EL (cell line): ENCODE measurements at places on chromosomes 11 and 22.

DNA sequence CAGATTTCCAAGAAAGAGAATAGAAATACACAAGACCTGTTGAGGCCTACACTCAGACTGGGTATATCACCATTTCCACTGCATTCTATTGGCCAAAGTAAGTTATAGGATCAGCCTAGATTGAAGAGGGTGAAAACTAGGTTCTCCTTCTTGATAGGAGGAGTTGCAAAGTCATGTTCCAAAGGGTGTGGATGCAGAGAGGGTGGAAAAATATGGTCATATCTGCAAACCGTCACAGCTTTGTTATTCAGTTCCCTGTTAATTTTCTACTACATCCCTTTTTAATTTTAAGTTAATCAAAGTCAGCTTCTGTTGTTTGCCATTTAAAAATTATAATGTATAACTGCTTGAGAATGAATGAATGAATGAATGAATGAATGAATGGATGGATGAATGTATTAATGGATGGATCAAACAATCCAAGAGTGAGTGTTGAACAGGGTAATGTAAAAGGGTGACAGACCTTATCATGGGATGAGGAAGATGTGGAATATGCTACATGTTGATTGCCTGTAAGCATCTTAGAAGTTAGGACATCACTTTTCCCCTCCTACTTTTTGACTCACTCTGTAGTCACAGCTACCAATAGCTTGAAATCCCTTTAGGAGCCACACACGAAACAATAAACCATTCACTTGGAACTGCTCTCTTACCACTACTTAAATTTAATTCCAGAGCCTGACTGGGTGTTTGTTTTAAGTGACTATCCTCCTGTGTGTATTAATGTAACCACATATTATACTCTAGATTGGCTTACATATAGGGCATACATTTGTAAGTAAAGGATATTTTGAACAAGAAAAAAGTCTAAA lies 121.5 kb downstream of the CCDC34 start:
- DNase-seq = peak; percentile 63

- peak; percentile 49 for DNase-seq
These were observed 1.3 kb upstream of the SCARF2 start for GRCh38 chr22:20438678-20439492.

DNA sequence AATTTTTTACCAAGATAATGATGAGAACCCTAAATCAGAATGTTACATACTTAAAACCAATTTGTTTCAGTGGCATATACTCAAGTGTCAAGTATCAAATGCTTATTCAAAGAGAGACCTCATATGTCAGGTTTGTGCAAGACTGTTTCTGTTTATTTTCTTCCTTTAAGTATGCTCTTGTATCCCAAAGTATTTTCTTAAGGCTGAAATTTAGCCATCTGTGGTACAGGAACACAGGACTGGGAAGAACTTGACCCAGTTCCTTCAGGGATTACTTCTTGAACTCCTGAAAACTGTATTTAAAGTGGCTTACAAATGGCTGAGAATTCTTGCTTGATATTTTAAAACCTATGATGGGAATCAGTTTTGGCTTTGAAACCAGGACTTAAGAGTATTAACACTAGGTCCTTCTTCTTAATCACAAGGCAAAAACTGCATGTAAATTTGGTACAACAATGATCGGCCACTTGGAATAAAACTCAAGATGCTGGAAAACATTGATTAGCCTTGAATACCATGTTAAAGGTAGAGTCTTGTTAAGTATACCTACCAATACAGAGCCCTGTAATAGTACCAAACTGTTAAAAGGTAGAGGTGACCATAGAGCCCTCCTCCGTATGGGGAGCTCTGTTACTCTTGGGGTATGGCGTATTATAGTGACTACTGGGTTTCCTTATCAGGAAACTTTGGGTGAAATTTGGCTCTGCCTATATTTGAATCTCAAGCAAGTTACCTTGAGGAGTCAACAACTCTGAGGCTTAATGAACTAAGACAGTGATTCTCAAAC lies 95.9 kb downstream of the BLID start:
- DNase-seq = no peak

GRCh38 chr11:107928767-107929507 lies 689 bp downstream of the RAB39A start:
- no peak for DNase-seq

DNA sequence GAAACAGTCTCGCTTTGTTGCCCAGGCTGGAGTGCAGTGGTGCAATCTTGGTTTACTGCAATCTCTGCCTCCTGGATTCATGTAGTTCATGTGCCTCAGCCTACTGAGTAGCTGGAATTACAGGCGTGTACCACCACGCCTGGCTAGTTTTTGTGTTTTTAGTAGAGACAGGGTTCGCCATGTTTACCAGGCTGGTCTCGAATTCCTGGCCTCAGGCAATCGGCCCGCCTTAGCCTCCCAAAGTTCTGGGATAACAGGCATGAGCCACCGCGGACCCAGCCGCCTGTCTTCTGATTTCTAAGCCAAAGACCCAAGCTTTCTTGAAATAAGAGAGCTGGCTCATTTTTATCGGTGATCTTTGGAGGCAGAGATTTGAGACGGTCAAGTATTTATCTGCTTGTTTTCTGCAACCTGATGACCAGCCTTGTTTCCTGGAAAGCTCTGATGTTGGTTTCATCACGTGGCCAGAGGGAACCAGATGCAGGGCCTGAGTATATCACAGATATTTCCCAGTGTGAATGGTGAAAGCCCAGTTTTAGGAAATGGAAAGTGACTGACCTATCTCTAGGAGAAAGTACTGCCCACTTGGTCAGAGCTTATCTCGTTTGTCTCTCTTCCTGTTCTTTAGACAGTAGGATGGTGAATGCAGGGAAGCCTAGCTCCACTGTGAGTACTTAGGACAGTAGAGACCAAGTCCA lies 5.7 kb upstream of the SIDT2 start:
- DNase-seq = no peak

DNA sequence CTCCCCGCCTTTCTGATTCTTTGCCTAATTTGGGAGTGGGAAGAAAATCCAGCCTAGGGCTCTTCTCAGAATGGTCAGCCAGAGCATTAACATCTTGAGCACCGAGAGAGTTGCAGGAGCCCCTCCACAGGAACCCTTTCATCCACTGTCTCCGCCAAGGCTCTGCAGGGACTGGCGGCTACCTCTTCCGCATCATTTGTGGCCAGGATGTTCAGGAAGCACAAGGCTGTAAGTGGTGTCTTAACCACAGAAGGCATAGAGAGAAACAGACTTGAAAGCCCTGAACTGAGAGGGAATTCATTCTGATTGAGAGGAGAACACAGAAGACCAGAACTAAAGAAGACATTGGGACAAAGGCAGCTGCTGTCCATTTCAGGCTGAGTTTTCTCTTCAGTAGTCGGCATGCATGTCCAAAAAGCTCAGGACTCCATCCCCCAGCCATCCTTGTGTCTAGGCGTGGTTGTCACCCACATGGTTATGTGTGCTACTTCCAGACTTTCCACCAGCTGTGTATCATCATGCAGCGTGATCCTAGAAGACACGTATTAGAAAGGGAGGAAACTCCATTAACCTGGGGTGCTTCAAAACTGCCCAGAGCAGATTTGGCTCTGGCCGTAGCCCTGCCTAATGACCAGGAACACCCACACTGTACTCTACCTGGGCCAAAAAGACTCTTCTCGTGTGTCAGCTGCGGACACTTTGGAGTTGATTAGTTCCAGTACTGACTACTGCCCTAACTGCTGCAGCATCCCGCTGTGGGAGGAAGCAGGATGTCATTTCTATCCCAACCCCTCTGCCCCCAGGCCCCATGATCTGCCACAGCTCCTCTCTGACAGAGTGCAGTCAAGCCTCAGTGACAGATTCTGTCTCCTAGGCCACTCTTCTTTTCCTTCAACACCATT lies 725.1 kb downstream of the NTM start:
- DNase-seq = no peak

- DNase-seq = no peak
These were observed 6.5 kb downstream of the PRDM11 start for GRCh38 chr11:45152740-45153595.

- no peak for DNase-seq
These were observed at the start of gene ARHGAP8 for GRCh38 chr22:44752285-44753188. Gene ARHGAP8 (plus strand): TSS chr22:44752575. CDS start chr22:44786528, 33,953 bp downstream.

DNA sequence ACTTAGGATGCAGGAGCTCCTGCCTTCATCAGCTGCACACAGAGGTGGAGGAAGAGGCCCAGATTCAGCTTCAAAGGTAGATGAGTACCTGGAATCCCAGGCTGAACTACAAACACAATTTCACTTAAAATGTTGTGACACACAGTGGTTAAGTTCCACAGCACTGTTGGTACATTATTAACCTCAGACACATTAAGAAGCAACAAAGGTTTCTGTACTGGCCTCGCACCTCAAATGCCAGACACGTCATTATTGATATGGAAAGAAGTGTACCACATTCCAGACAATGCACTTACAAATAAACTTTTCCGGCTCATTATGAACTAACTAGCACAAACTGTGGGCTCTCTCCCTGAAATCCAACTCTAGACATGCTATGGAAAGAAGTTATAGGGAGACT lies 34.6 kb downstream of the PRDM10 start:
- DNase-seq = no peak

DNA sequence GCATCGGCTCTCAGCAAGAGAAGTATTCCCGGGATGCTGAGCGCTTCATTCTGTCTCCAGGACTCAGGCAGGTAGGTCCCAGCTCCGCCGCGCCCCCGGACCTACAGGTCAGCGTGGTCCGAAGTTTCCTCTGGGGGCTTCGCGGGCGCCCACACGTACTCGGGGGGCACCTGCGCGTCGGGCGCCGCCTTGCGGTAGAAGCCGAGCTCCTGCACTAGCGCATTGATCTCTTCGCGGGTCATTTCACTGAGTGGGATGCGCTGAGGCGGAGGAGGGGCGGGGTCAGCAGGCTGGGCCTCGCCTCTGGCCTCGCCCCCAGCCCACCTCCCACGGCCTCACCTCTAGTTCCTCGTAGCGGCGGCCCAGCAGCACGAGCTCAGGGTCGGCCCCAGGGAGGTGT lies 2.5 kb downstream of the SELENOM start:
- no peak for DNase-seq

GRCh38 chr11:119616586-119617339 lies 112.2 kb downstream of the NECTIN1 start:
- DNase-seq = no peak

DNA sequence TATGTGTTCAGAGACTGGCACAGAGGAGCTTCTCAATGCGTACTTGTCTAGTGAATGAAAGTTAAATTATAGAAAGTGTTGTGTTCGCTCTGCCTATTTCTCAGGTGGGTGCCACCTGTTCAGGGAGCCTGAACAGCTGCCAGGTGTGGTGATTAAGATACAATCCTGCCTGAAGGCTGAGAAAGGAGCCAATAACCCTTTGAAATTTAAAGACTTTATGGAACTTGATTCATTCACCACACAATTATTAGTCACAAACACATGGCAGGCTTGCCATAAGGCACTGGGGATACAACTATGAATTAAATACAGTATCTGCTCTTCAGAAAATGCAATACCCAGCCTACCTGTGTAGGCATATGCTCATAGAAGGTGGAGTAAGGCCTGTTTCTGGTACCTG lies 92.9 kb upstream of the AMOTL1 start:
- no peak for DNase-seq
